ENCODE measurements at places on chromosomes 1 and 21.

DNA sequence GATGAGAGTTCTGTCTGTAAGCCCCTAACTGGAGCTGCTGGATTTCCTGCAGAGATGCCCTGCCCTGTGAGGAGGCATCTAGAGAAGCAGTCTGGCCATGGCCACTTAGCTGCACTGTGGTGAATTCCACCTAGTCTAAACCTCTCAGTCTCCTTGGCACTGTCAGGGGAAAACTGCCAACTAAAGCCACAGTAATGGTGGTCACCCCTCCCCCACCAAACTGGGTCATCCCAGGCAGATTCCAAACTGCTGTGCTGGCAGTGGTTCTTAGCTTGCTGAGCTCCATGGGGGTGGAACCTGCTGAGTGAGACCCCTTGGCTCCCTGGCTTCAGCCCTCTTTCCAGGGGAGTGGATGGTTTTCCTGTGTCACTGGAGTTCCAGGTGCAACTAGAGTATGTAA, 740.6 kb downstream of the RWDD3 start:
- peak; percentile 57 for DNase-seq

DNA sequence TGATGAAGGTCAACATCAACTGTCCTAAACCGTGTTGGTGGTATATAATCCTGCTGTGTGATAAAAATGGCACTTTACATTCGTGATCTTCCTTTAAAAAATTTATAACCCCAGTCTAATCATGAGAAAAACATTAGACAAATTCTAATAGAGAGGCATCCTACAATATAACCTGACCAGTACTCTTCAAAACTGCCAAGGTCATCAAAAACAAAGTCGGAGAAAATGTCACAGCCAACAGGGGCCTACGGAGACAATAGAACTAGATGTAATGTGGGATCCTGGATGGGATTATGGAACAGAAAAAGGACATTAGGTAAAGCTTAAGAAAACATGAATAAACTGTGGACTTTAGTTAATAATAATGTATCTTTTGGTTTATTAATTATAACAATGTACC, 25.0 kb downstream of the CDKN2C start:
- DNase-seq, result no peak

GRCh38 chr1:52032785-52033131, 852 bp downstream of the KTI12 start:
- peak; percentile 66 for DNase-seq

DNA sequence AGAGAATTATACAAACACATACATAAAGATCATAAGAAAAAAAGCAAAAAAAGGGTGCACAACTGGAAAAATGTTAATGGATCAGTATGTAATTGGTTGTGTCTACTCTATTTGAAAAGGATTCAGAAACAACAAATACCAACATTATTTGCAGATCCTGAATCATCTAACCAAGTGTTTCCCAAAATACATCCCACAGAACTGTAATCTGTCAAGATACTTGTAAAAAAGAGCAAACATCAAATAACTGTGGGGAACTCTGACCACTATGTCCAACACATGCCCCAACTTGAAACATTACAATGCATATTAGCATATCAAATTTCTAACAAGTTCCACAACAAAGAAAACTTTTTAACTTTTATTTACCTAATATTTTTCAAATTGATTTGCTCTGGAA, 22.6 kb downstream of the ANKRD13C start:
- DNase-seq, result peak; percentile 11

- no peak for DNase-seq
Observed at GRCh38 chr1:24864370-24864777, 65.7 kb downstream of the RUNX3 start.

GRCh38 chr1:200699871-200700270, 30.2 kb upstream of the DDX59 start:
- DNase-seq, result peak; percentile 59

GRCh38 chr1:73907051-73907450, 290.9 kb downstream of the LRRIQ3 start:
- DNase-seq, result no peak

- no peak for DNase-seq
Observed at GRCh38 chr1:8460132-8460544, 142.2 kb downstream of the SLC45A1 start.

GRCh38 chr1:13642306-13643004, 57.5 kb upstream of the PRDM2 start:
- no peak for DNase-seq

DNA sequence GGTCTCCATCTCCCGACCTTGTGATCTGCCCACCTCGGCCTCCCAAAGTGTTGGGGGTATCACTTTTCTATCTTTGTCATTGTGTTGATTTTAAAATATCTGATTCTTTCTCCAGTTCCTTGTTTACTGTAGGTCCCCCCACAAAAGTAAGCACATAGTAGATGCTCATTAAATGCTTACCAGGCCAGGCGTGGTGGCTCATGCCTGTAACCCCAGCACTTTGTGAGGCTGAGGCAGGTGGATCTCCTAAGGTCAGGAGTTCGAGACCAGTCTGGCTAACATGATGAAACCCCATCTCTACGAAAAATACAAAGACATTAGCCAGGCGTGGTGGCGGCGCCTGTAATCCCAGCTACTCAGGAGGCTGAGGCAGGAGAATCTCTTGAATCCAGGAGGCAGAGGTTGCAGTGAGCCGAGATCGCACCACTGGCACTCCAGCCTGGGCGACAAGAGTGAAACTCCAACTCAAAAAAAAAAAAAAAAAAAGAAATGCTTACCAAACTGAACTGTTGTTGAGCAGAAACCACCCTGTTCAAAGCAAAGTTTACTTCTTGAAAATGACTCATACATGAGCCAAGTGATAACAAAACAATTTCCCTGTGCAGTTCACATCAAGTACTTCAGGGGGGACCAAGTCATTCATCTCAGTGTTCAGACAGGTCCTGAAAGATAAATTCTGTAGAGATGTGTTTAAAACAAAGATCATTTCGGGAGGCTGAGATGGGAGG, 24.3 kb upstream of the NID1 start:
- DNase-seq, result peak; percentile 42

GRCh38 chr1:241926141-241926540, 31.4 kb upstream of the BECN2 start:
- DNase-seq, result no peak

GRCh38 chr1:93321720-93322119, 24.0 kb upstream of the DR1 start:
- no peak for DNase-seq

- no peak for DNase-seq
Observed at GRCh38 chr1:1164701-1165451, 8.8 kb upstream of the TTLL10 start.

- DNase-seq, result no peak
Observed at GRCh38 chr1:78052685-78053405, 7.1 kb downstream of the GIPC2 start.

DNA sequence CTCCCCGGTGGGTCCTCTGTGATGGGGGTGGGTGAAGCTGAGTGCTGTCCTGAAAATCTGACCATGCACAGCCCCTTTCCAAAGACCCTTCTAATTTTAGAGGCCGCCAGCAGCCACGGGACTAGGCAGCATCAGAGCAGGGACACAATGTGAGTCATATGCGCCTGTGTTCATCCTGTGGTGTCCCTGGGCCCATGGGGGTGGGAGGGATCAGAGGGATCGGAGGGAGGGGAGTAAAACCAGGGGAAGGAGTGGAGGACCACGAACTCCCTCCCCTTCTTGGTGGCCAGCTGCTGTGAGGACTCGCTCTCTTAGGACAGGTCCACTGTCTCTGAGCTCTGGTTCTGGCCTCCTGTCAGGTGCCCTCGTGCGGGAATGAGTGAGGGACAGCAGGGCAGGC, 61.5 kb downstream of the ADARB1 start:
- peak; percentile 27 for DNase-seq

GRCh38 chr1:240149484-240150094, 57.9 kb downstream of the FMN2 start:
- DNase-seq, result peak; percentile 61

- DNase-seq, result no peak
Observed at GRCh38 chr1:24931146-24931467, 1.0 kb upstream of the RUNX3 start.

DNA sequence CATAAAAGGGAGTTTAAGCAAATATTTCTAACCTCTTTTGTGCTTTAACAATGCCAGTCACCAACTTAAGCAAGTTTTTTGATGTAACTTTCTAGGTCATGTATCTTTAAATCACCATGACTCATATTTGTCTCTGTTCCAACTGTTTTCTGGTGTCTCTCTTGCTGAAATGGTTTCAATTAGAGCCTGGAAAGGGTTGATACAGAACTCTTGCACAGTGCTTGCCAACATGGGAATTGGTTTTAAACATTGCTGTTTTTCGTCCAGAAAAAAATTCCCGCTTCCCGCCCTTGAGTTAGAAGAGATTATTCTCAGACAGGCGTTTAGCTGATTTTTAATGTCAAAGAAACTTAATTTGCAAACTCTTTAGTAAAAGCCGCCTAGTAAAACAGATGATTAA, 46.4 kb upstream of the SLC22A15 start:
- peak; percentile 48 for DNase-seq

DNA sequence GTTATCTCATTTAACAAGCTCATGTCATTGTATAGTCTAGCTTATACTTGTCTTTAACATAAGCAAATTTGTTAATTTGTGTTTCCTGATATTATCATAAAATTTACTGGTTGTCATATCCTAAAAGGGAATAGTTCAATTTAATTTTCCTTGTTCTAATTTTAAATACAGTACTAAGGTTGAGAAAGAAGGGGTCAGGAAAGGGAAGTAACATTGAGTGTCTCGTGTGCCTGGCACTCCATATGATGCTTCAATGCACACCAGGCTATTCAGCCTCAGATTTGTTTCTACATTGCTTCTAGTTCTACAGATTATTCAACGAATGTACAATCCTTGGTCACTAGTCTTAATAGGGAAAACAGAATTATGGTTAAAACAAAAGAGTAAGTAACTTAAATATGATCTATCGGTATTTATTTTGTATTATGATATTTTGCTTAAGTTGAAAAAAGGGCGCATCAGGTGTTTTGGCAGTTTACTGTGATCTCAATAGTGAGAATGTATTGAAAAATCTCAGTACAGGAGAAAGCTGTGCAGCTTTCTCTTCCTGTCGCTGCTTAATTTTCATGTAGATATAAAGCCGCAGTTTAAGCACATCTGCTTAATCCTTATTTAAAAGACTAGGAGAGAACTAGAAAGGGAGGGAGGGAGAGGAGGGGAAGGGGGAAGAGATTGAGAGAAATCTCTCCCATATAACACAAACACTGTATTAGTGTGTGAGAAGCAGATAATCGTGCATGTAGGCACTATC, 13.0 kb downstream of the PTPRC start:
- DNase-seq, result no peak

GRCh38 chr1:55369474-55369873, 154.3 kb upstream of the USP24 start:
- peak; percentile 67 for DNase-seq

DNA sequence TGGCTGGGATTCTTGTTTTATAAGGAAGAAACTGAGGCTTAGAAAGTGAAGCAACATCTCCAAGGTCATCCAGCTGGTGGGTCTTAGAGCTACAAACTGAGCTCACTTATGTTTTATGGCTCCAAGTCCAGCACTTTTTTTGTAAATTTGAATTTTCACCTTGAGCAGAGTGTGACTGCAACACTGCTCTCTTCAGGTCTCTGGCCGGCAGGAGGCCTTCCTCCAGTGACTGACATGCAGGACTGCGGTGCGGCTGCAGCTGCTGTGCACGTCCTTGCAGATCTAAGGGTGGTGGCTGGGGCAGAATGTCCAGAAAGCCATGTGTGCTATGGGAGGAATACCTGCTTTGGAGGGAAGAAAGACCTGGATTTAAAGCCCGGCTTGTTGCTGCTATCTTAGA, 284.2 kb upstream of the POU3F1 start:
- DNase-seq, result no peak

- DNase-seq, result no peak
Observed at GRCh38 chr1:65503427-65503826, 83.0 kb downstream of the LEPR start.

GRCh38 chr1:6243053-6243834, 735 bp upstream of the HES3 start:
- DNase-seq, result no peak

DNA sequence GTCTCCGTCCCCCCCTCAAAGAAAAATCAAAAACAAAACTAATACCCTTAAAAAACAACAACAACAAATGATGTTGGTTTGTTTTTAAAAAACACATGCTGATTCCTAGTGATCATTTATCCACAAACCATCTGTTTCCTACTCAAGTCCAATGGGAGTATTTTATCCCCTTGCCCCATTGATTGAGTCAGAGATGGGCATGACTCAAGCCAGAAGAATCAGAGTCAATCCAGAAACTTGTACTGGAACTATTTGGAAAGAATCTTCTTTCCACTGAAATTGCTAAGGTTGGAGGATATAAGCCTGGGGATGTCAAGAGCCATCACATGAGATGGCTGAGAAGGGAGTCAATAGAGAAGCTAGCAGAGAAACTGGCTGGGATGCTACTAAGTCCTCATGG, 176.4 kb downstream of the MIS18A start:
- peak; percentile 14 for DNase-seq

DNA sequence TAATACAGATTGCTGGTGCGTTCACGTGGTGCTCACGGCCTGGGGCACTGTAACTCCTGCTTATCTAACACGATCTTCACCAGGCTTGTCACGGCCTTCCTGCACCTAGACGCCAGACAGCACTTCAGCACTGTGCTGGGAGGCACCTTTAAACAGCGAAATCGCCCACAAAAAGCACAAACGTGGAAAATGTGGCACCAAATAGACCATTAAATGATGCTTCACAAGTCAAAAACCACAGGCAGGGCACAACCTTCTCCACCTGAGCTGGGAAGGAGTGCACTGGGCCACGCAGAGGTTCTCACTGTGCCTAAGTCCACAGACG, 20.0 kb downstream of the IBA57 start:
- DNase-seq, result no peak

- DNase-seq, result no peak
Observed at GRCh38 chr1:244919320-244920282, 55.3 kb upstream of the HNRNPU start.

- no peak for DNase-seq
Observed at GRCh38 chr1:116111524-116112021, 374 bp downstream of the MAB21L3 start.

GRCh38 chr21:42234464-42235241, 15.7 kb downstream of the ABCG1 start:
- peak; percentile 16 for DNase-seq

DNA sequence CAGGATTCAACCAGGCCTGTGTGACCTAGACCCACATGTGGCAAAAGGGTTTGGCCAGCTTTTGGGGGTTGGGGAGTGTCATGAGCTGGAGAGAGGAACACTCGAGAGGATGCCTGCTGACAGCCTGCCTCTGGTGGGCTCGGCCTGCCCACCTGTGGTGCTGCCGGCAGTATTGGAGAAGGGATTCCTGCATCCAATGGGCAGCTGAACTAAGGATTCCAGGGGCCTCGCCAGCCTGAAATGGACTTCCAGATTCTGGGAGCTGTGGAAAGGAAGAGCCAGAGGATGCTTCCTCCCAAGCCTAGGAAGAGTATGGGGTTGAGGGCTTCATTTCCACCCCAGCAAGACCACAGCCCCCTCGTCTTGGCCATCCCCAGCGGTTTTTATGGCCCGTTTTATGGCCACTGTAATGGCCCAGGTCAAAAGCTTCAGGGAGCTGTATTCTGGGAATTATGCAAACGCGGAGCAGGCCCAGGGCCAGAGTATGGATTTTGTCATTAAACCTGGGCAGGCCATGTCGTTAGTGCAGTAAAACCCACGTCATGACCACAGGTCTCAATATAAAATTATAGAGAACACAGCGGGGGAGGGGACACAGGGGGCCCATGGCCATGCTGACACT, 63.6 kb downstream of the TMEM53 start:
- DNase-seq, result no peak
